ENCODE measurements at places on chromosomes 1 and 21. TPM values are rescaled to one million over a fixed set of nuclear protein-coding genes. Genes with fewer than 3 reads are reported as not detected.

GRCh38 chr1:206651958-206652890, 16.9 kb downstream of the DYRK3 start:
- peaks cover 14% of the 10 kb centered on the region for H3K36me3 ChIP-seq
- H3K4me1 ChIP-seq = no peaks in the 10 kb centered on the region
- no peak overlapping the region for H3K4me3 ChIP-seq
- DNase-seq = no peak
- H3K27ac ChIP-seq = no peak overlapping the region
- no peaks in the 10 kb centered on the region for H3K27me3 ChIP-seq

CDK18 gene
- total RNA-seq = 42.0 TPM

- no peaks in the 10 kb centered on the region for H3K4me1 ChIP-seq
- no peaks in the 10 kb centered on the region for H3K27me3 ChIP-seq
- no peak for DNase-seq
- no peaks in the 10 kb centered on the region for H3K36me3 ChIP-seq
- H3K27ac ChIP-seq = no peak overlapping the region
Observed at GRCh38 chr1:153058826-153059784, 1.8 kb upstream of the SPRR2A start.

DNA sequence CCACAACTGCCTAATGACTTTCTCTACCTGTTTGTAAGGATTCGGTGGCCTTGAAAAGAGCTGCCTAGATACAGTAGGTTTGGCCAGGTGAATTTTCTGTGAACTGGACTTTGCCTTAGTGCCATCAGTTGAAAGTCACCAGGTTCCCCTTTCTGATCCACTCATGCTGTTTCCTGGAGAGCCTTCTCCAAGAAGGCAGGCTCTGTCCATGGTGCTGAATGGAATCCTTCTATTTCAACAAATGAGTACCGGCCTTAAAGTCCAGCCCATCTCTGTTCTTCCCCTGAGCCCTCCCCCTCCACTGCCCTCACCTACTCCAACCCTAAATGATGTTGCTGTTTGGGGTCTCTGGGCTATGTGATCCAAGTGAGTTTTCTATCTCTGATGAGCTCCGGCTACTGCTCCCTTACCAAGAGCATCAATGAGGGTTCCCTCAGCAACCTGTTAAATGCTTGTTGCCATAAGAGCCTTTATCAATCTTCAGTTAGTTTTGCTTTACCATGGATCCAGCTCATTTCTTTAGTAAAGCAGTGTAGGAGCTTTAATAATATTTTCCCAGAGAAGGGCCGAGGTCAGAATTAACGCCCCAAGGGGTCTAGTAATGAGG, 500.4 kb downstream of the PTPRU start:
- peaks cover 11% of the 10 kb centered on the region for H3K27me3 ChIP-seq
- H3K4me1 ChIP-seq = no peaks in the 10 kb centered on the region
- H3K4me3 ChIP-seq = no peak overlapping the region
- no peaks in the 10 kb centered on the region for H3K36me3 ChIP-seq
- DNase-seq = peak; percentile 73

Data from cardiac muscle cell (in vitro differentiated cells and primary cell).